ENCODE measurements at places on chromosomes 7 and 10.

GRCh38 chr10:49034925-49035324, 80.4 kb downstream of the VSTM4 start:
- H3K4me3 ChIP-seq = no peak overlapping the region
- no peaks in the 10 kb centered on the region for H3K27me3 ChIP-seq
- H3K27ac ChIP-seq = no peak overlapping the region
- no peak for DNase-seq

DNA sequence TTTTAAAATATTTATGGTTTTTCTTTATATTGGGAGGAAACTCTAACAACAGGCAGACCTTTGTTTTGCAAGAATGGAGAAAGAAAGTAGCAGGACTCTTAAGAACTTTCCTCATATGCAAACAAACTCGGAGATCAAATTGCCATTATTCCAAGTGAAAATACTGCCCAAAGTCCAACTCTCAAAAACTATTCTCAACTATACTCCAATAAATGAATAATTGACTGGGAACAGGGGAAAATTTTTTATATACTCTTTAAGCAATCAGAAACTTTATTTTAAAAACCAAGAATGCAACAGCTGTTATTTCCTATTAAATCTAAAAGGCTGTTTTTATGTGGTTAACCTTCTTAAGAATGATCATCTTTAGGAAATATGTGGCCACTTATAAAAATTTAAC, 101.9 kb downstream of the COL28A1 start:
- no peaks in the 10 kb centered on the region for H3K4me1 ChIP-seq
- H3K4me3 ChIP-seq = no peak overlapping the region
- DNase-seq = no peak
- H3K27ac ChIP-seq = no peak overlapping the region
- H3K27me3 ChIP-seq = peaks cover 30% of the 10 kb centered on the region

GRCh38 chr7:66415659-66416265, 210.6 kb downstream of the TPST1 start:
- no peak overlapping the region for H3K27ac ChIP-seq
- H3K4me3 ChIP-seq = no peak overlapping the region
- H3K36me3 ChIP-seq = peaks cover 7% of the 10 kb centered on the region
- DNase-seq = no peak

DNA sequence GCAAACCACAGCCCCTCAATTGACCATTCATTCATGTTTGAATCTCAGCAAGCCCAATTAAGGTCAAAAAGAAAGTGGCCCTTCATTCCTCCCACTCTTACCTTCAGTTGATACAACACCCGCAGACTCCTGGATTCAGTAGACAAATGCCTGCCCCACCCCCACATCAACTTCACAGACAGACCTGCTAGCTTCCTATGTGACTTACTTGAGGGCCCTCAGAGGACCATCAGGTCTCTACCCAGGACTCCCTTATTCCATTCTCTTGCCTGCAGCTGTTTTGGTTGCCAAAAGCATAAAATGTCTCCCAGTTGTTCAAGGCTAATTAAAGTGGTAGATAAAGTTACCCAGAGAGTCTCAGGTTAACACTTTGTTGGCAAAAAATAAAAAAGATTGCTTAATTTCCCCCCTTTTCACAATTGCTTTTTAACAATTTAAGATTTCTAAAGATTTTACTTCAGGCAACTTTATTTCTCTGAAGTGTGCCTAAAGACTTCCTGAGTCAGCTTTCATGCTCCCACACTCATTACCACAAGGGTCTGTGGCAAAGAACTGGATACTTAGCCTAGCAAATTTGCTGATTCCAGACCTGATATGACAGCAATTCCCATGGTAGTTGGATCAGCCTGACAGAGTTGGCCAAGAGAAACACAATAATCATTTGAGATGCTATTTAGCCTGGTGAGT, 3.3 kb upstream of the MTERF1 start:
- H3K4me3 ChIP-seq = no peak overlapping the region
- peaks cover 8% of the 10 kb centered on the region for H3K36me3 ChIP-seq
- no peaks in the 10 kb centered on the region for H3K27me3 ChIP-seq
- no peak overlapping the region for H3K27ac ChIP-seq

DNA sequence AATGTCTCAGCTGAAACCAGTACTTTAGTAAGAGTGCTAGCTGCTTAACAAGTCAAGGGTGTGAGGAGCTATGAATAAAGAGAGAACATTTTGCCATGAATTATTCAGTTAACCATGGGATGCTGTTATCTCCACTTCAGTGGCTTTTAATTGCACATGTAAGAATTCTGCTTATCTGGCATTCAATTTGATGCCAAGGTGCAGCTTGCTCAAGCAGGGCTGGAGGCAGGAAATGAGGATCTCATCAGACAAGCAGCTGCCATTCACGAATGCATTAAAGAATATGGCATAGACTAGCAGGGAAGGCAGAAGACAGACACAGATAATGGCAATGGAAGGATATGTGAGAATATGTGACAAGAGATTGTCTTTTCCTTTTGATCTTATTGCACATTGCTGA, 697.8 kb downstream of the NRG3 start:
- no peaks in the 10 kb centered on the region for H3K36me3 ChIP-seq
- H3K4me1 ChIP-seq = no peaks in the 10 kb centered on the region
- no peak overlapping the region for H3K4me3 ChIP-seq
- H3K27ac ChIP-seq = no peak overlapping the region

DNA sequence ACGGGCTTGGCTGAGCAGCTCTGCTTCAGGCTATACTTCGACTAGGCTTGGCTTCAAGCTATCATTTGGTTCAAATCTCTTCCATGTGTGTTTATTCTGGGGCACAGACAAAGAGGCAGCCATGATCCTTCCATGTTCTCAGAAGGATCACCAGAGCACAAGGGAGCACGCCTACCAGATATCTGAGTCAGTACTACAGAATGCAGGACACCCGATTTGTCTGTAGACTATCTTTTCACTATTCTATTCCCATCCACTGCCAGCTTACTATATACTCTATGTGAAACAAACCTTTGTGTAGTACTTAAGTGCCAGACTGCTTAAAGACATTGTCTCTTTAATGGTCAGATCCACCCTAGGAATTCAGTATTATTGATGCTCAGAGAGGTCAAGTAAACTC, 35.1 kb downstream of the CH25H start:
- H3K27ac ChIP-seq = no peak overlapping the region
- DNase-seq = no peak

DNA sequence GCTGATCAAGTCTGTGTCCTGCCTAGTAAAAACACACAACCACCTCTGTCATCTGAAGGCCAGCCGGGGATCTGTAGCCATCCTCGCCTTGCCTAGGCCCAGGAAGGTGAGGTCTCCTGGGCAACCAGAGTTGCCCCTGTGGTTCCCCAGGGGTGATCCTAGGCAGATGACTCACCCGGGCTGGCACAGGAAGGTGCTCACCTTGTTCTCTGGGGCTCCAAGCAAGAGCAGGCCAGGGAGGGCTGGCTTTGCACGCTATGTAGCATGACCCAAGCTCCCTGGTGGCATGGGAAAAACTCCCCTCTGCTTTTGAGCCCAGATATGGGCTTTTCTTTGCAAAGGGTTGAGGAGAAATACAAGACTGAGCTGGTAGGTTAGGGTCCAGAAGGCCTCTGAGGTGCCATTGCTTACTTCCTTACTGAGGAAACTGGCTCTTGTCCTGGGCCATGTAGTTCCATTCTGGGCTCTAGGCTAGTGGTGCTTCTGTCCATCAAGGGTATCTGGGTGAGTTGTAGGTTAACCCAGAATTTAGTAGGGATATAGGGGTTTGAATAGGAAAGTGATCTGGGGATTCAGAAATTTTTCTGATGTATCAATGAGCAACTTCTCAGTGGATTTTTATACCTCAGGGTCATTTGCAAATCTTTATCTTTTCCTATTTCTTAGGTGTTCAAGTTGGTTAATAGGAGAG, 112.0 kb downstream of the NT5C2 start:
- H3K36me3 ChIP-seq = peaks cover 32% of the 10 kb centered on the region
- DNase-seq = no peak
- H3K4me3 ChIP-seq = no peak overlapping the region
- no peaks in the 10 kb centered on the region for H3K27me3 ChIP-seq
- no peaks in the 10 kb centered on the region for H3K4me1 ChIP-seq

DNA sequence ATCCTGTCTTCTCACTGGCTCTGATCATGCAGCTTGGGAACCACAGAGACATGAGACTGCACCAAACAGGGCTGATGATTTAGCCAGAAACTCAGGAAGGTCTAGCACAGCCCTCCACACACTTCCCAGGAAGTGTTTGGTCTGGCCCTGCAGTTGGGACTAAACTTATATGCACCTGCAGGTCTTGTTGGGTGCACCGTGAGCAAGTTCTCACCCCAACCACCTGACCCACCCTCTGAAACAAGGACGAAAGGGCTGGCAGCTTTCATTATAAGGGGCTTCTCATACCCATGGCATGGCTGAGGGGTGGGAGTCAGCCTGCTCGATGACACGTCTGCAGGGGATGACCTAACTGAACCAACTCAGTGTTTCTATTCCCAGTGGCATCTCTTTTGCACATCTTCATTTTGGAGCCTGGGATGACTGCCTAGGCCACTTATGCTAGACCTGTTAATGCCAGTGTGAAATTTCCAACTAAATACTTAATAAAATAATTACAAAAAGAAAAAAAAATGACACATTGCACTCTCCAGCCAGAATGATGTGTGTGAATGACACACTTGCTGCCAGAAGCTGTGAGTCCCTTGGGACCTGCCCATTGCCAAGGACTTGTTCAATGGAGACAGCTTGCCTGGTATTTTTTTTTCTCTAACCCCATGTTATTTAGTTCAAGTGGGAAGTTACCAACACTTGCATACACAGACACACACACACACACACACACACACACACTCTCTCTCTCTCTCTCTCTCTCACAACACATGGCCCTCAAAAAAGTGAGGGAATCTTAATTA, 102.6 kb downstream of the NEURL1 start:
- H3K4me1 ChIP-seq = no peaks in the 10 kb centered on the region
- no peak overlapping the region for H3K4me3 ChIP-seq
- no peak overlapping the region for H3K27ac ChIP-seq
- DNase-seq = no peak
- no peaks in the 10 kb centered on the region for H3K36me3 ChIP-seq
- H3K27me3 ChIP-seq = no peaks in the 10 kb centered on the region

- H3K36me3 ChIP-seq = peaks cover 1% of the 10 kb centered on the region
- H3K4me1 ChIP-seq = peaks cover 28% of the 10 kb centered on the region
- no peak for DNase-seq
- no peak overlapping the region for H3K27ac ChIP-seq
- no peaks in the 10 kb centered on the region for H3K27me3 ChIP-seq
- no peak overlapping the region for H3K4me3 ChIP-seq
Measured at GRCh38 chr7:111529507-111530355, 32.6 kb downstream of the IMMP2L start.

- H3K4me3 ChIP-seq = peak overlapping the region; percentile 89
- H3K27me3 ChIP-seq = no peaks in the 10 kb centered on the region
- H3K4me1 ChIP-seq = peaks cover 26% of the 10 kb centered on the region
- peak overlapping the region; percentile 86 for H3K27ac ChIP-seq
- peaks cover 16% of the 10 kb centered on the region for H3K36me3 ChIP-seq
- DNase-seq = no peak
Measured at GRCh38 chr10:17452060-17452841, 2.1 kb downstream of the ST8SIA6 start.

GRCh38 chr7:24572393-24572996, 757 bp upstream of the PALS2 start:
- H3K4me3 ChIP-seq = peak overlapping the region; percentile 88
- peaks cover 34% of the 10 kb centered on the region for H3K4me1 ChIP-seq
- no peak for DNase-seq
- peak overlapping the region; percentile 77 for H3K27ac ChIP-seq
- H3K36me3 ChIP-seq = peaks cover 13% of the 10 kb centered on the region
- no peaks in the 10 kb centered on the region for H3K27me3 ChIP-seq

GRCh38 chr7:98372993-98373392, 27.9 kb downstream of the BAIAP2L1 start:
- H3K27ac ChIP-seq = no peak overlapping the region
- no peaks in the 10 kb centered on the region for H3K36me3 ChIP-seq
